ENCODE measurements at places on chromosomes 7 and 10.

- no peak for DNase-seq
Measured at GRCh38 chr7:41731493-41732435, 28.9 kb upstream of the INHBA start.

DNA sequence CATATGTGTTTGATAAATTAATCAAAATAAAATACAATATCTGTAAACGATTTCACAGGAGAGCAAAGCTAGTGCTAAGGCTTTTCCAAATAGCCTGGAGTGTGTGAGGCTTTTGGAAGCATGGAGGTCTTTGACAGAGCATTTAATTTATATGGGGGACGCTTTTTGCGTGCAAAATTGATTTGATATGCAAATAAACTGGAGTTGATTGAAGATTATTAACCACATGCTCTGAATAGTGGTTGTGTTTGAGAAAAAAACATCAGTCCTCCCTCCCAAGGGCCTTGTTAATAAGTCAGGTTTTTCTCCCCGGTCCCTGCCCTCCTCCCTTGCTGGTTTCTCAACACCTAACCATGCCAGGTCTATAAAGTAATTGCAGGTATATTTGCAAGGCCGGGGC is 85.1 kb upstream of the FGFR2 start:
- DNase-seq = no peak

GRCh38 chr10:60444494-60445064 is 54.9 kb upstream of the ANK3 start:
- no peak for DNase-seq

DNA sequence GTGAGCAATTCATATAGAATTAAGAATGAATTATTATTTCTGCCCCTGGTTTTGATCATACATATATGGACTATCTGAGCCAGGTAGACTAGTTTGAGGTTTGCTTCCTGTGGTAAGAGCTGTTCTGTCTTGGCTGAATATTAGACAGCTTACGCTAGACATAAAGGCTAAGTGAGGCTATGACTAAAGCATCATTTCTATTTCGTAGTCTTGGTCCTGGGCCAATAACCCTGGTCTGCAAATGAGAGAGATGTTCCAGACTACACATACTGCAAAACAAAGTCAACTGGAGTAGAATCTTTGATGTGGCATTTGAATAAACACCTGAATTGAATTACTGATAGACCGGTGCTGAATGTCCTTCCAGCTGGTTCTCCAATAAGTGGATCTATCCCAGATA is 40.8 kb upstream of the CACNB2 start:
- no peak for DNase-seq

- DNase-seq = no peak
Measured at GRCh38 chr7:142356166-142356565, 98.3 kb upstream of the PRSS58 start.

GRCh38 chr7:87935384-87935706 is 1.3 kb downstream of the ADAM22 start:
- DNase-seq = no peak

- DNase-seq = no peak
Measured at GRCh38 chr7:52639126-52639525, 396.3 kb upstream of the POM121L12 start.

GRCh38 chr10:86291616-86292340 is 74.8 kb downstream of the GRID1 start:
- DNase-seq = no peak

DNA sequence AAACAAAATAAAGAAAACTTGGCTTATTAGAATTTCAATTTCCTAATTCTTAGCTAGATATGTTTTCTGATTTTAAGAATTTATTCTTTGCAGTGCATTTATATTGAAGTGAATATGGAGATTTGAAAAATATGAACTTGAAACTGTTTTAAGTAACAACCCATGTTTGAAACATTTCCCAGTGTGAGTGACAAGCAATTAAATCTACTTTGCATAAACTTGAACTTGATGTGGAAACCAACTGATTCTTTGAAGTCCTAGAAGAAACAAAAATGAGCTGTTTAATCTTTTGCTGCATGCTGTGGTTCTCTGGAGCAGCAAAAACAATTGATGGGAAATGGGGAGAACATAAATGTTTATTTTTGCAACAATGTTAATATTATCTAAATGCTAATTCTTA is 430.2 kb downstream of the ARL4A start:
- DNase-seq = no peak

DNA sequence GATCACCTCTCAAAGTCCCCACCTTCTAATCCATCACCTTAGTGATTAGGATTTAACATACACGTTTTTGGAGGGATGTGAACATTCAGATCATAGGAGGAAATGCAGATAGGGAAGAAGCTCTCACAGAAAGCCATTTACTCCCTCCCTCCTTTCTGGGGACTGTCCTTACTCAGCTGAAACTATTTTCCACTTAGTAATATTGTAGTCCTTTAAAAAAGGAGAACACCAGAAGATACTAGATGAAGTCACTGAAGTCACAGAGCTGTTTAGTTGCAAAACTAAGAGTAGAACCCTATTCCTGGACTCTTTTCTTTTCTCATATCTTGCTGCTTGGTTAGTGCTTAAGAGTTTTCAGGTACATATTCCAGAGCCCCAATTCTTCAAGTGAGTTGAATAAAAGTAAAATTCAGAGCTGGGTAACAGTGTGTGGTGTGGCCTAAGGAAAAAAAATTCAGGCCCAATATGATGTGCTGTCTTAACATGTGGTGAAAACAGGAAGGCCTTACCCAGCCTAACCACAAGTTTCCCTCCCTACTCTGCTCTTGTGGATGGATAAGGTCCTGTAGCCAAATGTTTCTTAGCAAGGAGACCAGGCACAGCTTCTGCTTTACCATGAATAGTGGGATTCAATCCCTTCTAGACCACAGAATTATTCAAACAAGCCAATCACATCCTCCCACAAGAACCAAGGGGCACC is 135.7 kb downstream of the INHBA start:
- no peak for DNase-seq

DNA sequence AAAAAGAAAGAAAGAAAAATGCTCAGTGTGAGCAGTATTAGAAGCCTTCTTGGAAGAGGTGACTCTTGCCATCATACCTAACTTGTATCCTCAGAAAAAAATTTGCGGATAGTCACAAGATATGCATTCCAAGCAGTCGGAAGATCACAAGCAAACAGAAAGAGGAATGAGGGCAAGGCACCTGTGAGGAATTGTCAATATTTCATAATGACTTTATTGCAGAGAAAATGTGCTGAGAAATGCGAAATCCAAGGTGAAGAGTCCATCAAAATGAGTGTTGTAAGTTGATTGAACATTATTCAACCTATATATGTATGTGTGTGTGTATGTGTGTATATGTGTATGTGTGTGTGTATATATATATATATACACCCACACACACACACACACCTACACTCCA is 1624.7 kb upstream of the LRRTM3 start:
- DNase-seq = no peak

- DNase-seq = no peak
Measured at GRCh38 chr10:68171539-68172080, 60.3 kb downstream of the ATOH7 start.

- no peak for DNase-seq
Measured at GRCh38 chr7:90563286-90563685, 32.8 kb upstream of the CDK14 start.

DNA sequence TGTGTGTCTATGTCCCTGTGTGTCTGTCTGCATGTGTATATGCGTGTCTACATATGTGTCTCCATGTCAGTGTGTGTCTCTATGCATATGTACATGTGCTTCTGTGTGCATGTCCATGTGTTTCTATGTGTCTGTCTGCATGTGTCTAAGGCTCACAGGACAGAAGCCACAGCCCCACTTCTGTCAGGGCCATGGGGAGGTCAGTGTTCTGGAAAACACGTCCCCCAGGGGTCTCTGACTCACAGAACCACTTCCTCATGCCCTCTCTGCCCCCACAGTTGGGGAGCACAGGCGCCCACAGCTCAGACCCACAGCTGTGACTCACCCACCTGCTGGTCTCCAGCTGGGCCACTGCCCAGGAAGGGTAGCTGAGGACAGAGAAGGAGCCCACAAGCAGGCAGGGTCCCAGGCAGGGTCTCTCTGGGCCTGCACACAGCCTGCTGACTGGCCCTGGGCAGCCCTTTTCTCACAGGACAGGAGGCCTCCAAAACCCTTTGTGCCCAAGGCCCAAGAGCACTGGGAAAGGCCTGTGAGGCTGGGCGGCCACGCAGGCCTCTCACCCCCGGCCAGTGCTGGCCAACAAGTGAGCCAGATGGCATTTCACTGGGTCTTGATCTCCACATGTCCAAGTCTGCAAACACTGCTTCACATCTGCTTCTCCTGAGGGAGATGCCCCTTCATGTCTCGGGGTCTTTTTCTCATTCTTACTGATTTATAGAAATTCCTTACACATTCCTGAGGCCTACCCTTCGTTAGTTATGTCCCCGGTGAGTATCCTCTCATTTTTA is 102.9 kb upstream of the FAM20C start:
- no peak for DNase-seq

DNA sequence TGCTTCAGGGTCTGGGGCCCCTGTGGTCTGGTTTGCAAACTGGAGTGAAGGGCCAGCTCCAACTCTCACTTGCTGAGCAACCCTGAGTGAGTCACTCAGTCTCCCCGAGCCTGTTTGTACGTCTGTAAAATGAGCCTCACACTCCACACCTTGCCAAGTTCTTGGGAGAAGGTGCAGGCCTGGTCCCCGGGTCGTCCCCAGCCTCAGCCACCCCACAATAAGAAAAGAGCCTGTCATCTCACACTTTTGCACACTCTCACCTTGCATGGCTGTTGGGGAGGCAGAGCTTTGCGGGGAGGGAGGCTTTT is 5.2 kb downstream of the GRIFIN start:
- DNase-seq = no peak

DNA sequence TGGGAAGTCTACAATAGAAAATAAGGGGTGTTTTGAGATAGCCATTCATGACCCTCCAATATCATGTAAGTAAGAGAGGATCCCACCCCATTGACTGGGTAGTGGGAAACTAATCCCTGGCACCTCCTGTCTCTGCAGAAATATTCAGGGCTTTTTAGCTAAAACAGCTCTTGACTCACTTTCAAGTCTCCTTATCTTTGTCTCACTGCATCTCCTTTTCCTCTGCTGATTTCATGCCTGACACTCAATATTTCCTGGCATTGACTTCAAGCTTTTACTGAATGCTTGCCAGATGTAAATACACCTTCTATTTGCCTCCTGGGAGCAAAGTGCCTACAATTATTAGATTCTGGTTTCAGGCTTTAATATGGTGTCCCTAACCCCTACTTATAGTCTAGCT is 57.1 kb downstream of the CHRM2 start:
- no peak for DNase-seq

DNA sequence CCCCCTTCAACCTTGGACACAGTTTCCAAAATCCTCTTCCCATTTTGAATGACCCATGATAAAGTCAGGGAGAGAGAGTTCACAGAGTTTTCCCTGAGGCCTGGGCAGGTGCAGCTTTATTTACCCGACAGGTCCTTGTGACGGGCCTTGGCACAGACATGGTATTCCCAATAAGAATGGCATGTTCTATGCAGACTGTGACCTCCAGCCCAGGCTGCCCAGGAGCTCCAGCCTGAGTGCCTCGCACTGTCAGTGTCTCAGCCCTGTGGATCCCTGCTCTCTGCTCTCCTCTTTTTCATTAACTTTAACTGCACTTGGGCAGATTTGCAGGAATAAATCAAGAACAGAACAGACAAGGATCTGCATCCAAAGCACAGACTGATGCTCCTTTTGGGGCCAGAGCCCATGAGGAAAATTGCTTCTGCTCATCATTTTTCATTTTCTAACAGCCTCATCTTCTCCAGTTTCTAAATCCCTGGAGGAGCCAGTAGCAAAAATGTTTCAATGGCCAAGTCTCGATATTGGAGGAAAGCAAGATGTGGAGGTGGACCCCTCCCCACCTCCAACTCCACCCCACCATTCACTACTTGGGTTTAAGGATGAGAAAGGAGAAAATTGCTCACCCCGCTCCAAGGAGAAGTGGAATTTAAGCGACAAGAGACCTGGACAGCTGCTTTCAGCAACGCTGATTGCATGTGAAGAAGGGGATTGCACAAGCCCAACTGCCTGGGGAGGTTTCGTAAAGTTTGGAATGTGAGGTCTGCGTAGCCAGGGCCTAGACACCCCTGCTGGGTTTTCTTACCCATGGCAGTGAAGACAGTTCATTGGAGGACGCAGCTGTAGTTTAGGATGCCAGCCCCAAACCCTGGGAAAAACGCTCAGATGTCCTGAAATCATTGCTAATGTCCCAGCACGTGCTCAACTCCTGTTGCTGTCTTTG is 225.9 kb downstream of the WDR11 start:
- no peak for DNase-seq

All from stimulated activated CD4-positive, alpha-beta T cell treated with anti-CD3 and anti-CD28 coated beads, Interleukin-12 subunit alpha, Interleukin-12 subunit beta, amount 100 ng/mL, for 24 hours (primary cell).